ENCODE measurements at places on chromosomes 7 and 10.

GRCh38 chr7:142104550-142105527 lies 6.7 kb upstream of the MGAM2 start:
- DNase-seq: no peak

DNA sequence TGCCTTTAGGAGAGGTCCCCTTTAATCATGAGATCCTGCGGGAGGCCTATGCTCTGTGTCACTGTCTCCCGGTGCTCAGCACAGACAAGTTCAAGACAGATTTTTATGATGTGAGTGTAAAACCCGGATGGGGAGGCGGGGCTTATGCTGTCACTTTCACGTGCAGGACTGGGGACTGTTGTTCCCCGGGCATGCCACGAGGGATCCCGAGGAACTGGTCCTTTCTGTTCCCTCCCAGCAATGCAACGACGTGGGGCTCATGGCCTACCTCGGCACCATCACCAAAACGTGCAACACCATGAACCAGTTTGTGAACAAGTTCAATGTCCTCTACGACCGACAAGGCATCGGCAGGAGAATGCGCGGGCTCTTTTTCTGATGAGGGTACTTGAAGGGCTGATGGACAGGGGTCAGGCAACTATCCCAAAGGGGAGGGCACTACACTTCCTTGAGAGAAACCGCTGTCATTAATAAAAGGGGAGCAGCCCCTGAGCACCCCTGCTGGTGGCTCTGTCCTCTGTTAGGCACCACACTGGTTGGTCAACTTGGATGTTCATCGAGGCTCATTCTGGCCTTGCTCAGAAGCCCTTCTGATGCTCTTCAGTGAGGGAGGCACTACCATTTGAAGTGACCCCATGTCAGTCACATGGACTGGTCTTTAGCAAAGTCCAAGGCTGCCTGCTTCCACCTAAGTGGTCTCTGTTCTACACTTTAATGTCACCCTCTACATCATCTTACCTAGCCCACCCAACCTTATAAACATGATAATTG lies 2.8 kb downstream of the COPS6 start:
- DNase-seq: peak; percentile 64

DNA sequence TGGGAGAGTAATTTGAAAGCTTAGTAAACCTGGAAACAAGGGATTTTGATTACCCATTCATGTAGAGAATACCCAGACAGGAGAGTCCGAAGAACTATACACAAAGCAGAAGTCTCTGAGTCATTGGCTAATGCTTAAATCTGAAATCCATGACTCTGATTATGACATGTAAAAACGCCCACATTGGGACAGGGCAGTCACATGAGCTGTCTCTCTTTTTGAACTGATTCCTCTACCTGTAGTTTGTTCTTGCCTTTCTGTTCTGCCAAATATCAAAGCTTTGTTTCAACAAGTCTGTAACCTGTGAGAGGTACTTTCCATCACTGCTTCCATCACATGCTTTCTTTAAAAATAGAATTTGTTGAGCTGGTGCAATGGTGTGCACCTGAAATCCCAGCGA lies 4.3 kb upstream of the GPNMB start:
- DNase-seq: no peak

GRCh38 chr10:99993701-99994689 lies 15.8 kb downstream of the DNMBP start:
- DNase-seq: peak; percentile 86

DNA sequence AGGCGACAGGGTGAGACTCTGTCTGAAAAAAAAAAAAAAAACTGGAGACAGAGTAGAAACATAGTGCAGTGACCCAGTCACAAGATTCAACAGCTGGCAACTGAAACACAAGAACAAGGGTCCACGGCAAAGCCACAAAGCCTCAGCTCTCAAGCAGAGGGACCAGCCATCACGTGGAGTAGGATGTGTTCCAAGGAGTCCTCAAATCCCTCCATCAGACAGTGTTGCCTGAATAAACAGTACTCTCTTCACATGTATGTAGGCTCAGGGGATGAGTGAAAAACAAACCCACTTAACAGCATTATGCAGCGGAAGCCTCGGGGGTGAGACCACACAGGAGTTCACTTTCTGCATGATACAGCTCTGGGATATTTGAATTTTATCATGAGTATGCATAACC lies 62.0 kb downstream of the SLIT1 start:
- no peak for DNase-seq

GRCh38 chr10:128570319-128570995 lies 444.2 kb upstream of the MKI67 start:
- DNase-seq: no peak

GRCh38 chr10:5776136-5776880 lies 36.9 kb downstream of the GDI2 start:
- no peak for DNase-seq

DNA sequence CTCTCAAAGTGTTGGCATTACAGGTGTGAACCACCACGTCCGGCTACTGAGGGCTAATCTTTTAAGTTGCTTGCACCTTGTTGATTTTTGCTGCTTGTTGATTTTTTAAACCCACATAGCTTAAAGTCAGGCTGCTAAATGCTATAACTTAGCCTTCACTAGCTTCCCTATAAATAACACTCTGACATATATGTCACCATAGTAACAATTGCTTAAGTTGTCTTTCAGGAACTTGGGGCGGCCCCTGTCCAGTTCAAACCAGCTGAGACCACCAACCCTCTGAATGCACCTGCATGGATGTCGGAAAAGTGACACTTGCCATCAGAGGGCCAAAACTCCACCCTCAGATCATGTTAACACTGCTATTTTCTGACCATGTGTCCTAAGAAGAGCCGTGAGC lies 47.3 kb downstream of the ST8SIA6 start:
- no peak for DNase-seq

DNA sequence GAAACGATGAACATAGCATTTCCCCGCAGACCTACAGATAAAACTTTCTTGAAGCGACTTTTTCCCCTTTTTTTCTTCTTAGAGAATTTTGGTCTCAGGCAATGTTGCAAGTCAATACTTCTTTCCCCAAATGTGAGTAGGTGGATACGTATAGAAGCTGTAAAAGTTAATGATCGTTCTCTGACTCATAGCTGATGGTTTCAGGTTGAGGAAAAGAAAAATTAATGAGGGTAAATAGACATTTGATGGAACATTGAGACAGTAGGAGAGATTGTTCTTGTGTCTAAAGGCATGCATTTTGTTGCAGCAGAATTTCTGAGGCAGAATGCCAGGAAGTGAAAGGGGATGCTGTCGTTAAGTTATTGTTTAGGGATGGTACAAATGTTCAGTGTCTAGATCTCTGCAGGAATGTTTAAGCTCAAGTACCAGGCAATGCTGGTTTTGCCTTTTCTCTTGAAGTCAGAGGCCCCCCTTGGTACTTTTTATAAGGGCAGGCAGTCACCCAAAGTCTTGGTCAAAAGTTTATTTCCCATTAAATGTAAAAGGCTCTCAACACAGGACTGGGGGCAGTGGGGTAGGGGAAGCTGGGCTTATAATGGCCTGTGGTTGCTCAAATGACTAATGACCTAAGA lies 9.3 kb downstream of the TCF7L2 start:
- no peak for DNase-seq

Measured in activated CD4-positive, alpha-beta T cell treated with anti-CD3 and anti-CD28 coated beads, Interleukin-2, amount 10 ng/mL, durations not matched to agents 24 days and 14 days (primary cell).